ENCODE measurements at places on chromosomes 2 and 18.

DNA sequence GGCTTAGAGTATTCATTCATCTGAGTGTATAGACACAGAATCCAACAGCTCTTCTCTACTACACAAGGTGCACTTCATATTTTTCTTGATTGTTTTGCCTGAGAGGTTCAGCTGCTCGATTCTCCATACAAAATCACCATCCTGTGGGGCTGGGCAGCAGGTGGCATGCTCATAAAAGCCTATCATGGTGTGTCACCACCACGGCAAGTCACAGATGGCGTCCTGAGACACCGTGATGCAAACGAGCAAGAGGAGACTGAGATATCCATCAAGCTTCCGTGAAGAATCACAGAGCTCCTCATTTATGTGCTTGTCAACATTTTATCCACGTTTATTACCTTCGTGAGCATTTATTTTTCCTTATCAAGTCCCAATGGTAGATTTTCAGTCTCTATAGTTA is 22.4 kb upstream of the NRP2 start:
- no peak for DNase-seq

DNA sequence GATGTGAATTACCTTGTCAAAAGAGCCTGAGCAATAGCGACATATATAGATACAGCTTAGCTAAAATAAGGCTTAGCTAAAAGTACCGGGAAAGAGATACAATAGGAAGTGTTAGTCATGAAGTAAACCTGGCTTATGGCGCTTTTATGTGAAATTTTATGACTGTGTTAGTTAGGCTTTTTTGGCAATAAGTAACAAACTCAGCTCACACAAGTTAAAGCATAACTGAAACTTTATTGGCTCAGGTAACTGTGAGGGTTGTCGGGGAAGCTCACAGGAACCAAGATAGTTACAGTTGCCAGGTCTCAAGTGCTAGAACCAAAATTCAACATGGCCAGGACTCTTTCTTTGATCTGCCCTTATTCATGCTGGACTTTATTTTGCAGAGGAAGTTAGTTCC is 925.0 kb upstream of the GYPC start:
- DNase-seq = peak; percentile 59

DNA sequence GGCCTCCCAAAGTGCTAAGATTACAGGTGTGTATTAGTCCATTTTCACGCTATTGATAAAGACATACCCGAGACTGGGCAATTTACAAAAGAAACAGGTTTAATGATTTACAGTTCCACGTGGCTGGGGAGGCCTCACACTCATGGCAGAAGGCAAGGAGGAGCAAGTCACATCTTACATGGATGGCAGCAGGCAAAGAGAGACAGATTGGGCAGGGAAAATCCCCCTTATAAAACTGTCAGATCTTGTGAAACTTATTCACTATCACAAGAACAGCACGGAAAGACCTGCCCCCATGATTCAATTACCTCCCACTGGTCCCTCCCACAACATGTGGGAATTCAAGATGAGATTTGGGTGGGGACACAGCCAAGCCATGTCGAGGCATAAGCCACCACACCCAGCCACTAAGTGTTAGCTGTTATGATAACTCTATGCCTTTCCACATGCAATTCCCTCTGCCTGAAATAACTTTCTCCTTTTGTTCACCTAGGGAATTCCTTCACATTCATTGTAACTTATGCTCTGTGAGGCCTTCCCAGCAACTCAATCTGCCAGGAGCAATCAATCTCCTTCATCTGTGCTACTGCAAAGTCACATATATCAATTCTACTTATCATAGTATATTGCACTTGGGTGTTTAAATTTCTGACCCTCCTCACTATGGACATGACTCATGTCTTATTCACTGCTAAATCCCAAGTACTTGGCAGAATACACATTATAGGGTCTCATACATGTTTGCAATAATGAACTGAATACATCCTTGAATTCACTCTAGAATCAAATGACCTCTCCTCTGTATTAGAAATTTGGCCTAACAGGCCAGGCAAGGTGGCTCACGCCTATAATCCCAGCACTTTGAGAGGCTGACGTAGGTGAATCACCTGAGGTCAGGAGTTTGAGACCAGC is 7.4 kb downstream of the MCEE start:
- DNase-seq = no peak

- DNase-seq = no peak
These were observed 28.2 kb upstream of the EPAS1 start for GRCh38 chr2:46269001-46269400.

DNA sequence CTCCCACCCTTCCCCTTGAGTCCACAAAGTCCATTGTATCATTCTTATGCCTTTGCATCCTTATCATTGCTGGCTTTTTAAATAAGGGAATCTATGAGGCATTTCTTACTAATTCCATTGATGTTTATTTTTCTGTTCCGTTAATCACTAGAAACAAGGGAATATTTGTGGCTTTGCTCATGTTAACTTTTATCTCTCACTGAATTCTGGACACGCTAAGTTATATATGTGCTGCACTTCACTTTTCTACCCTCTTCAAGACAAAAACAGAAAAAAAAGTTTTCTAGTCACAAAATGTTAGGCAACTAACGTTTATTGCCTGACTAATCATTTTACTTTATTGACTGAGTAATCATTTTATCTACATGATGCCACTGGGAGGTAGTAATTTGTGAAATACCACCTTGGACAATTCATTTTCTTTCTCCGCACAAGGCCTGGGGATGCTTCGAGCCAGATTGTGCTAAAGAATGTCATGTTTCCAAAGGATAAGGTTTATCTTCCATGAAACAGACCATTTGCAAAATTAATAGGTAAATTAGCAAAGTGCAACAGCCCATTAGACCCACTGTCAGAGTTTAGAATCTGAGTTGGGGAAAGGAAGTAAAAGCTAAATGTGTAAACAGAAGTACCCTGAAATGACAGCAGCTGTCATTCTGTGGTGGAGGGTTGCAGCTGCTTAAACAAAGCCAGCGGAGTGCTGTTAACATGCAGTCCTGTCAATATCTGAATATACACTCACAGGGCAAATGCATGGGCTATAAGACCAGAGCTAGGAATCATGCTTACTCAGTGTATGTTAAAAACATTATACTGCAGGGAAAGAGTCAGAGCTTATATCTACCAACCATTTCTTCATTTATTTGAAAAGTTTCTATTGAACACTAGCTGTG is 658.7 kb downstream of the CNTNAP5 start:
- DNase-seq = no peak

- peak; percentile 82 for DNase-seq
These were observed 83.9 kb downstream of the AAK1 start for GRCh38 chr2:69559442-69560146.

DNA sequence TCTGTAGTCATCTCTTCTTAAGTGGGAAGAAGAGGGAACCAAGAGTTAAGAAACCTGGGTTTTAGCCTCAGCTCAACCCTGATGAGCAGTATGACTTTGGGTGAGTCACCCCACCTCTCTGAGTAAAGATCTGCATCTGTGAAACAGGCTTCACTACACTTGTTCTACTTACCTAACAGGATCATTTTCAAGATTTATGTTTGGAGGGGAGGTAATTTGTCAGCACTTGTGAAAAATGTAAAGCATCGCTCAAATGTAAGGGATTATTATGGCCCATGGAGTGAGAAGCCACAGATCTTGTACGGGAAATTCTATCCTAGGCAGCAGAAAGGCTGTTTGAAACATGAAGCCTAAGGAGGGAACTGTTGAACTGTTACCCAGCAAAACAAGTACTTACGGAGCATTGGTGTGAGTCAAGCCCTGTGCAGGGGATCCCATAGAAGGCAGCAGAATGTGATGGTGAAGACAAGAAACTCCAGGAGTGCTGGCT is 160.6 kb downstream of the PRKCE start:
- DNase-seq = no peak

DNA sequence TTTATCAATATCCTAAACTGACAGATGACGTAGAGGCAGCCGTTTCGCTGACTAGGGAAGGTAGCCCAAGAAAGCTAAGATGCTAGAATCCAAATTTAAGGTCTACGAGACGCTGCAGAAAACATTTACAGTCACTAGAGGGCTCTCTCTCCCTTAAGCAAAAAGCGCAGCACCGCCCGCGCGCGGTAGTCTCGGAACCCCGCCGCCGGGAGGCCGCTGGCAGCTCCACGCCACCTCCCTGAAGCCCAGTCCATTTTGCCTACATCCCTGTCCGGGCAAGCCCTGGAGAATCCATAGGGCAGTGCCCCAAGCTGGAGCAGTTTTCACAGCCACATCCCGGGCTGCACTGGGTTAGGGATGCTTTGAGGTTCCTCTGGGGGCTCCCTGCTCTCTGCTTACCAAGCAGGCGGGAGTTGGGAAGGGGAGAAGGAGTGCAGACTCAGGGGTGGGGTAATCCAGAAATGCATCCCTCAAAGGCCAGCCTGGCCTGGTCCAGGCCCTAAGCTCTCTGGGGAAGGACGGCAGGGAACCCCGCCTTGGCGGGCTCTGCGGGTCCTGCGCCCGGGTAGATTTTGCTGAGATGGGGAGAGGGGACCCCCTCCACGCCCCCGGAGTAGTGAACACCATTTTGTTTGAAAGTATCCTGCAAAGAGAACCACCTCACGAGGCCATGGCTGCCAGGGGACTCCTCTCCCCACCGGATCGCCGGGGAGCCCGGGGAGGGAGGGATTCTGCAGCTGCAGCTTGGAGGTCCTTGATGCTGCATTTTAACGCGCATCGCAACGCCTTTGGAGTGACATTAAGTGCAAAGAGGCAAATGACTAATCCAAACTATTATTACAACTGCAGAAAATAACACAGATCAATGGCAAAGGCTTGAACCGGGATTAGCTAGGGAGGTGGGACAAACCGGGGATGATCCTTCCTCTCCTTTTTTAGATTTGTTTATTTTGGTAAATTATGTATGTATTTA is 1.3 kb upstream of the DPYSL5 start:
- peak; percentile 79 for DNase-seq

GRCh38 chr2:215966951-215967350 is 46.4 kb downstream of the MREG start:
- DNase-seq = no peak

DNA sequence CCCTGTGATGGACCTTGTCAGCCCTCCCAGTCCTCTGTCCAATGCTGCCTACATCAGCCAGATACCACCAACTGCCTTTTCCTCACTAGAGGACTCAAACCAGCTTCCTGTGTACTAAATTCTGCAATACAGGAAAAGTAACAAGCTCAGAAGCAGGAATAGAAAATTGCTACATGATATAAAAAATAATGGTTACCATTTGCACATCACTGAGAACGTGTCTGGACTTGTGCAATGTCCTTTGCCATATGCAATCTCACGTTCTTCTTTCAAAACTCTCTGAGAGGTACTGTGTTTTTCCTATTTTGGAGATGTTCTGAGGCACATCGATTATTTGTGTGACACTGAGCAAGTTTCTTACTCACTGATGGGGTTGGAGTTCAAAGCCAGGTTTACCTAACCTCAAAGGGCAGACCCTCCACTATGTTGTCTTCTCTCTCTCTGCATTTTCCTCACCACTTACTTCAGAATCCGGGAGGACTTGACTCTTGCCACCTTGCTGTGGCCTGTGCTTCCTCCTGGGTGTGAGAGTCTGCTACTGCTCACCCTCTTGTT is 12.1 kb downstream of the UPP2 start:
- DNase-seq = no peak

- DNase-seq = no peak
These were observed 3.4 kb downstream of the OSR1 start for GRCh38 chr2:19355014-19355405.

- no peak for DNase-seq
These were observed 108.5 kb upstream of the COL3A1 start for GRCh38 chr2:188865681-188866080.

GRCh38 chr2:29000481-29000880 is 19.4 kb downstream of the TOGARAM2 start:
- no peak for DNase-seq

DNA sequence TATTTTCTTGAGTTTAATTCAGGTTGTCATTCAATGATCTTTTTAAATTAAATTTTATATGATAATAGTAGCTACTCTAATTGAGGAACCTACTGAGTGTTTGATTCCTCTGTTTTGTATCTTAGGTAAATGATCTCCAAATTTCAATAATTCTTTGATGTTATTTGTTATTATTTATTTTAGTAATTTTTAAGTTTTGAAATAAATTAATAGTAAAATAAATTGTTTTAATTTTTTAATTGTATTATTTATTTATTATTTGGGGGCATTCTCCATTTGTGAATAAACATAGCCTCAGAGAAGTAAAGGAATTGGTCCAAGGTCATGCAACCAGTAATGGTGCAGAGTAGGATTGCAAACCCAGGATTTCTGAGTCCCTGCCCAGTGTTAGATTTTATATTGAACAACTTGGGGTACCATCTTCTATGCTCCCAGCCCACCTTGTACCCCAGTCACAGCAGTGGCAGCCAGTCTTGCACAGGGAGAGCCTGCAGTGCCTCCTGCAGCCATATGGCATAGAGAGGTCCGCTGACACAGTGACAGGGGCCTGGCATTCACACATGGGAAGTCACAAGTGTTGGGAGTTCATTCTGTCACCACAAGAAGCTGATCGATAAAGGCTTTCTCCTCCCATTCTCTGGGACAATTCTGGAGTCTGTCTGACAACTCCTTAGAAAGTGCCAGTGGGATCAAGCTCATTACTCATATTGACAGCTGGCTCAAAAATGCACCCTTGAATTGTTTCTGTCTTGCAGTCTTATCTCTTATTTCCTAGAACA is 110.0 kb upstream of the ETAA1 start:
- no peak for DNase-seq

DNA sequence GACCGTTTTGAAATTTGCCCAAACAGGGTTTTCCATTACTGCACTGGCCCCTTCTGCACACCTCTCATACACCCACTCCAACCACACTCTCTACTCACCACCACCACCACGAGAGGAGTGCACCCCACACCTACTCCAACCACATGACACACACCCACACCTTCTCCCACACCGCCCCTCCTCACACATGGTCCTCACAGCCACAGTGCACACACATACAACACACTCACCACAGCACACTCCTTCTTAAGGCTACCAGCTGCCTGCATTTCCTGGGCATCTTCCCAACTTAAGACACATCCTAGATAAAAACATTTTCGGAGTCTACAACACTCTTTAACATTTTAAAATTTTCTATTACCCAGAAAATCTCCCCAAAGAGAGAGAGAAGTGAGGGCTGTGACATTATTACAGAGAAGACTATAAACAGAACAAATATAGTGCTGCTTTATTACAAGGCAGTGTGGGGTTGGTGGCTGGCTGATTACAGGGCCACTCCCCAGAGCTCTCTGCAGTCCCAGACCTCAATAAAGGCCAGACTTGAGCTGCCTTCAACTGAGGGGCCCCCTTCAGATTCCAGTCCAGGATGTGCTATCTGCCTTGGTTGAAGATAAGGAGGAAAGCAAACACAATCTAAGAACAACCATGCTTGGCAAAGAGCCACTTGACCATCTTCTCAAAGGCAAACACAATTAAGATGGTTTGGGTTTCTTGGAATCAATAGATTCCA is 36.1 kb downstream of the NHEJ1 start:
- DNase-seq = no peak

GRCh38 chr2:213315168-213315876 is 31.1 kb downstream of the SPAG16 start:
- DNase-seq = no peak

DNA sequence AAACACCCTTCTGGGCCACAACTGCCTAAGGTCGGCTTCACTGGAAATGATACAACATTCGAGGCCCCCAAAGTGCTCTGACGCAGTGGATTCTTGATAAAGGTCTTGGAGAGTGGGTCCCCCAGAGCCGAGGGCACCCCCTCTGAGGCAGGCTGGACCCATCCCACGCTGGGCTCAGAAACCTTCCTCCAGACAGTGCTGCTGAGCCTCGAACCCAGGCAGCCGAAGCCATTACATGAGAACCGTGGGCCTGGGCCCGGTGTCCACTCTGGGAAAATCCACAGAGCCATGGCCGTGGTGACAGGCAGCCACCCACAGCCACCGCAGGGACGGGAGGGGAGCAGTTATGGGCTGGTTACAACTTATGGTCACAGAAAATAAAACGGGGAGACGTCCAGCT is 81.4 kb upstream of the ID2 start:
- DNase-seq = no peak

- no peak for DNase-seq
These were observed 22.4 kb upstream of the STAT4 start for GRCh38 chr2:191173206-191173605.
